ENCODE measurements at places on chromosomes 2 and 18.

DNA sequence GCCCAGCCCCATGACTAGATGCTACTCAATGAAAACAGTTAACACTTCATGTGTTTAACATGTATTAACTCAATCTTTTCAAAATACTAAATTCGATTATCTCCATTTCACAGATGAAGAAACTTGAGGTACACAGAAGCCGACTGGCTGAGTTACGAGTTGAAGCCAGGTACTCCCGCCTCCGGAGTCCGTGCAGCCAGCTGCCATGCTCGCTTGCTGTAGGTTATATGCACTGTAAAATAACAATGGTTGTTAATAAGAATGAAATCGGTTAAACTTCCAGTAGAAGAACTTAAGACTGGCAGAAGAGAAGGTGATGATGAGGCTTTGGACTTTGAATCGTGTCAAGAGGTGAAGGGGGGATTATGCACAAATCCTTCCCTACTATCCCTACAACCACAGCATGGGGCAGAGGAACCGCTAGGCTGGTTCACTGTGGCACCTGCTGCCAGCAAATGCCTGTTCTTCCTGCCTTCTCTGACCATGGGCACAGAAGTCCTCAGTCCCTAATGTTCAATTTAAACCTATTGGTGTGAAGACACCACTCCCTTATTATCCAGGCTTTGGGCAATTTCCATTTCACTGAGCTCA, 25.4 kb downstream of the COX7A2L start:
- DNase-seq, result no peak

DNA sequence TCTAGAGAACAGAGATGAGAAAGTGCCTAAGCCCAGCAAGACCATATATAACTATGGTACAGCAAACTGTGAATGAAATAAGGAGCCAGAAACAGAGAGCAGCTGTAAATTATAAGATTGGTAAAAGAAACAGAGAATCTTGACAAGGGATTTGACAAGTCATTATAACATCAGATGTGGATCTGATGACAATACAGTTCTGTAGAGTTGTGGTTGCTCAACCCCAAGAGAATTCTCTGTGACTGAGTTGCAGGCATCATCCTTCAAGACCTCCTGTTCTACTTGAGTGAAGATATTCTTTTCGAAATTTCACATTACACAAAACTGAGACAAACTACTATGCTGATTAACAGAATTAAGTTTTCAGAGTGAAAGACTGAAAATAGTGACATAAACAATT, 343.1 kb upstream of the SLC39A10 start:
- no peak for DNase-seq

DNA sequence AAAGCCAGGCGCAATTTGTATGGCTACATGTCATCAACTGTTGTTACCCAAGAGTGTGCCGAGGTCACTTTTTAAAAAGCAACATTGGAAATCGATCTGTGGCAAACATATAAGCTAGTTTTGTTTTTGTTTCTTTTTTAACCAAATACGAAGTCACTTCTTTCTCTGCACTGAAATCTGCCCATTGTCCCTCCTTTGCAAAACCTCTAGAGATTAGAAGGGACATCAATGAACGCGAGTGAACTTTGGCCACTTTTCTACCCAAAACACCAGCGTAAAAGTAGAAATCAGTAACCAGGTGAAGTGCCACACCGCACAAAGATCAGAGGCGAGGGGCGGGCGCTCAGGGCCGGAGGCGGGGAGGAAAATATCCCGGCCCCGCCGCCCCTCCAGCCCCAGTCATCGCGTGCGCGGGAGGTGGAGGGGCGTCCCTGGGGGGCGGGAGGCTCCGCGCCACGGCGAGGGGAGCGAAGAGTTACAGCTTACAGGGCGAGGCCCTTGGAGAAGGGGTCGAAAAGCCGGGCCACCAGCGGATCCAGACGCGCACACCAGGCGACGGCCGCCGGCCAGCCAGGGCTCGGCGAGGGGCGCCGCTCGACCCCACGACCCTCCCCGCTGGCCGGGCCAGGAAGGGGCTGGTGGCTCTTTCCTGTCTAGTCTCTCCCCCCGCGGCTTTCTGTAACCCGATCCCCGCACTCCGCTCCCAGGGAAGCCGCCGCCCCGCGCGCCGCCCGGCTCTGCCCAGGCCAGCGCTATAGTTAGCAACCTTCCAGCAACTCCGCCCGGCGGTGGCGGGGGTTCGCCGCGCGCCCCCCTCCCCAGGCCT, 993 bp downstream of the RBMS1 start:
- peak; percentile 80 for DNase-seq

DNA sequence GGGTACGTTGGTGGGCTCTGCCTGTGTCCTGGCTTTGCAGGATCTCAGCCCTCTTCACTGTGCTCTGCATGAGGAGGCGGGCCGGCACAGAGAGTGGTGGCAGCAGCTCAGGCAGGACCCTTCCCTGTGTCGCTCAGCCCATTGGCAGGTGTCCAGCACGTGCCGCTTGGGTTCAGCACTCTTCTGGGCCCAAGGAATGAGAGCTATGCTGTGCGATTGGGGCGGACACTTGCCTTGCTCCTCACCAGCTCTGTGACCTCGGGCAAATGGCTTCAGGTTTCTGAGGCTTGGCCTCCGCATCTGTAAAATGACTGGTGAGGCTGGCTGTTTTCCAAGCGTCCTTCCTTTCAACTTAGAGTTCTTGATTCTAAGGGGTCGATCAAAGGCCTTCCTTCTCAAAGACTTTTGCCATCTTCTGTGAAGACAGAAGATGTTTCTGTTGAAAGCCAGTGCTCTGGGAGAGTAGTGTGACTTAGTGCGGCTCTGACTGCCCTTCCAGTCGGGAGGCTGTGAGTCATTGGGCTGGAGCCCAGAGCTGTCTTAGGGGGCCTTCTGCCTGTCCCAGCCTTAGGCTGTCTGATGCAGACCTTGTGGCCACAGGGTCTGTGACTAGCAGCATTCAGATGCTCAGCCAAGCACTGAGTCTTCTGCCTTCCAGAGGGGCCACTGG, 35.6 kb downstream of the GLI2 start:
- peak; percentile 96 for DNase-seq

DNA sequence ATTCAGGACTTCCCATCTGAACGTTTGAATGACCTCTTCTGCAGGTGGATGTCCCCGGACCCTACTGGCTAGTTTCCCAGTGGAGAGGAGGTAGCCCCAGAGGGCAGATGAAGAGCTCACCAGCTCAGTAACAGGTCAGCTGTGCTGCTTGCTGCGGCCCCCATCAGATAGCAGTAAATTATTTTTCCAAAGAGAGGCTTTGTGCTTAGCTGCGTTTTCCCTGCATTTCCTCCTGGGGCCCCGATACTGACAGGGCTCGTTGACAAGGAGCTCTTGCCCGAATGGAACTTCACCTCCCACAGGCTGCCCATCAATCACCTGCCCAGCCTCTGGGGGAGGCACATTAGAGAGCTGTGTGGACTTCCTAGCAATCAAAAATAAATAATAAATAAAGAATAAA, 185.8 kb downstream of the DOK6 start:
- DNase-seq, result no peak

DNA sequence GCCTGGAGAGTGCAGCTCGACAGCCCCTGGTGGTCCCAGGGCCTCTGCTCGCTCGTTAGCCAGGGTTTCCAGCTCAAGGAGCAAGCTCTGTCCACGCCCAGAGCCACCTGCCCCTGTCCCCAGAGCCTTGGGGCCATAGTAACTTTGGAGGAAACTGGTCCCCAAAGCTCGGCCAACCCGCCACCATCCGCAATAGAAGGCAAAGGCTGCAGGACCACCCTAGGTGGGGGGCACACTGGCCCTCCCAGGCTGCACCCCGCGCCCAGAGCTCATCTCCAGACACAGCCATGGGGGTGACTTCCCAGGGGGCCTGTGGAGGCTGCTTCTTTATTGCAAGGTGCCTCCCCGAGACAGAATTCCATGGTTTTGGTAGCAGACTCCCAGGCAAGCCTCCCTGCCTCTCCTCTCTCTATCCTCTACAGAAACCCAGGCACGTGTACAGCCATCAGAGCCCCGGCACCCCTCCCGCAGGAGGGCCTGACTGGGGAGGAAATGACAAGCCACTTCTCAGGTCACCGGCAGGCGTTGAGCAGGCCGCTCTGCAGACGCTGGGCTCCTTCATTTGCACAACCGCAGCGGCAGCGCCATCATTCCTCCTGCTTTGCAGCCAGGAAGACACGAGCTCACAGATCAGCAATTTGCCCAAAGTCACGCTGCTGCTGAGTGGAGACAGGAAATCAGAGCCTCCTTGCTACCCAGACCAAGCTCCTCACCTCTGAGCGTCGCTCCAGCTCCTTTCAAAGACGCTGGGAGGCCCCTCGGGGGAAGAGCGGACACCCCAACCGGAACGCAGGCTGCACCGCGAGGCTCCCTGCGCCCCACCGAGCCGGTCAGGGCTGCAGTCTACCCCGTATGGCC, 80.2 kb downstream of the NDUFA10 start:
- no peak for DNase-seq

DNA sequence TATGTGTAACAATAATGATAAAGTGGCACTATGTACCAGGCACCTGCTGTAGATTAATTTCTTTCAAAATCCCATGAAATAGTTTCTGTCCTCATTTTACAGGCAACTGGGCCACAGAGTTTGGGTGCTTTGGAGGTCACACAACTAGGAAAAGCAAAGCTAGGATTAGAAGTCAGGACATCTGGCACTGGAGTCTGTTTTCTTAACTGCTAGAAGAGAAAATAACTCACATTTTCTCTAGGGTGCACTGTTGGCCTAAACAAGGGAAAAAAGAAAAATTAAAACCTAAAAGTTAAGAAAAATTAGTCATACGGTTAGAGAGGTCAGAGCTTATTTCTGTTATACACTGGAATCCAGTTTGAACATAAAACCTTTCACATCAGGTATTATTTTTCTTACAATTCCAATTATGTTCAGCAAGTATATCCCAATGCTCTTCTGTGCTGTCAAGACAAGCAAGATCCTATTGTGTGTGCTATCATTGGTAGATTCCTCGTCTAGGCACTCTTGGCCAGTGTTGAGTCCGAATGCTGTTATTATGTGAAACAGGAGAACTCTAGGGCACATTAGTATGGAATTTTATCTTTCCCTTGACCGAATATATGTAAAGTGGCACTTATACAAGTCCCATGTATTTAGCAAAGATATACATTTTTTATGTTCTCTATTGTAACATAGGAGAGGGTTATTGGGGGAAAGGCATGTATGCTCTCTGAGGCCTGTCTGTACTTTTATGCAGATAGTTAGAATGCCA, 1.5 kb upstream of the OSGEPL1 start:
- no peak for DNase-seq

DNA sequence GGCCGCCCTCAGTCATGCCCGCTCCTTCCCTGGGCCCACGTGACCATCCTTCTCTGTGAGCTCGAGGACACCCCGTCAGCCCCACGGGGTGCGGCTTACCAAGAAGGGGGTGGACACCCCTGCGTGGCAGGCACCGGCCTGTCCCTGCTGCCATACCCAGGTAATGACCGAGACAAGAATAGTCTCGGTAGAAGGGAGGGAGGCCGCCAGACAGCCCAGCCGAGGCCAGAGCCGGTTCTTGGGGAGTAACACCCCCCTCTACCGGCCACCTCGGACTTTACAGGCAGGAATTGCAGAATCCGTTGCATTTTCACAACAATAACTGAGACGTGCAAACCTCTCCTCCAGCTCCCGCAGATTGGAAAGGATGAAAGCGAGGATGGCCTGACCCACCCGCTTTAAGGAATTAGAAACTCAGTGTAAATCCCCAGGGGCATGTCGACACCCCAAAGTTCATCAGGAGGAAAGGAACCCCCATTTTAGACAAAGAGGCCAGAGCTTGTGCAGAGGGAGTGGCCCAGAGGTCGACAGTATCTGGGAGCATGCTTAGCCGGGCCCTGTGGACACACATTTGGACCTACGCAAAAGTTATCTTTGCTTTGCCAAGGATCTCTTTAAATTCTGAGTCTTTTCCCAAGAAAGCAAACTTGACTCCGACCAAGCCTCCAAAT, 60.1 kb upstream of the GLI2 start:
- DNase-seq, result peak; percentile 43

DNA sequence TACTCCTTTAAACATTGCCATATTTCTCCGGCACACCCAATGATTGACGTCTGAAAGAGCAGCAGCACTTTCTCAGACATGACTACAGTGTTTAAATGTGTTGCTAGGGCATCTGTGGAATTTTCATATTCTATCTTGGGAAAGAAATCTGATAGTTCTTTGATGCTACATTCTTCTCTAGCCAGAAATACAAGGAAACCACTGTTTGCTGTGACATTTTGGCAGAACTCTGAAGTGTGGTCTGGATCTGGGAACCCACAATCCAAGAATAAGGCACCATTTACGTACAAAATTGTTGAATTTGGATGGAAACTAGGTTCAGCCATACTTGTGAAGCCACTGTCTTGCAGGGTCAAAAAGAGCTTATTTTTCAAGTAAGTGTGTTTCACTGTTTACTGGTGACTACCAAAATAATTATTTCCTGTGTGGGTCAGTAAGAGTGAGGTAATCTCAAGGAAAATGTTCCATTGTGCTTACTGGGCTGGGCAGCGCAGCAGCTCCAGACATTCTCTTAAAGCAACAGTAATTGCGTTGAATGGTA, 21.3 kb upstream of the CD28 start:
- DNase-seq, result peak; percentile 77

- DNase-seq, result no peak
Measured at GRCh38 chr2:108986916-108987510, 2.0 kb downstream of the EDAR start.

GRCh38 chr18:13416848-13417247, 198.3 kb downstream of the LDLRAD4 start:
- no peak for DNase-seq

GRCh38 chr2:109201465-109202327, 72.7 kb downstream of the SH3RF3 start:
- DNase-seq, result no peak

GRCh38 chr2:96262306-96262705, 3.5 kb downstream of the TMEM127 start:
- DNase-seq, result no peak

GRCh38 chr18:424071-424661, 76.3 kb downstream of the COLEC12 start:
- no peak for DNase-seq

DNA sequence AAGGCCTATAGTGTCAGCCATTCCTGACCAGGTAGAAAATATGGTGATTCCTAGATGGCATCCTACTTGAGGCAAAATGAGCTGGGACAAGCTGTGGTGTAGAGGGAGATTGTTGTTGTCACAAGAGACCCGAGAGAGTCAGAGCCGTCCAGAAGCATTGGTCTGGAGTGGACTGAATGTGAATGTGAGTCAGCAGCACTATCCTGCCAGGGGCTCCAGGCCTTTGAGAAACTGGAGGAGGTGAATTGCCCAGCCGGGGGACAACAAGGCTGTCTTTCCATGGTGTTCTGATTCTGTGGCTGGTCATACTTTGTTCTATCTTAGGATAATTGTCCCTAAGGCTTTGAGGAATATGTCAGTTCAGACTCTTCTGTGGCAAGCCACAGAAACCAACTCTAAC, 29.4 kb upstream of the EIF2AK3 start:
- peak; percentile 65 for DNase-seq

DNA sequence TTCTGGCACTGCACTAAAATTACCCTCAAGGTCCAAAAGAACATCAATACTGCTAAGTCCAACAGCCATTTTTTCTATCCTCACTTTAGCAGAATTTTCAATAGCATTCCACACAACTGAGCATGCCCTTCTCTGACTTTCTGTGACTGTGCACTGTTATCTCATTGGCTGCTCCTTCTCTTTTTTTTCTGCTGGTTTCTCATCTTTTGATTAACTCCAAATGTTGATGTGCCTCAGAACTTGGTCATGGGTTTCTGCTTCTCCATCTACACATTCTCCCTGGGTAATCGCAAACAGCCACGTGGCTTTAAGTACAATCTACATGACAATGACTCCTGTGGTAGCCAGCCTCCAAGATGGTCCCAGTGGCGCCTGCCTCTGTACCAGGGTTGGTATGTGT, 75.0 kb upstream of the CD226 start:
- no peak for DNase-seq

GRCh38 chr2:202638721-202639120, 4.0 kb downstream of the FAM117B start:
- no peak for DNase-seq

Measured in MG63 (cell line).